ENCODE measurements at places on chromosomes 5 and 9. TPM values are rescaled to one million over a fixed set of nuclear protein-coding genes. Genes with fewer than 3 reads are reported as not detected.

PPP2CA gene
- total RNA-seq, result 121 TPM

GRCh38 chr5:74294231-74294705 lies 346.3 kb downstream of the ENC1 start:
- DNase-seq, result no peak

GRCh38 chr5:168317521-168318147 lies 26.2 kb downstream of the WWC1 start:
- peak; percentile 89 for DNase-seq

- DNase-seq, result no peak
Measured at GRCh38 chr5:156446526-156446925, 119.6 kb downstream of the SGCD start.

- peak; percentile 71 for DNase-seq
Measured at GRCh38 chr5:179377421-179378115, 32.3 kb upstream of the ADAMTS2 start.

GRCh38 chr5:36723912-36724311 lies 117.5 kb downstream of the SLC1A3 start:
- DNase-seq, result no peak

GRCh38 chr9:133880851-133881661 lies 111.1 kb downstream of the VAV2 start:
- no peak for DNase-seq

GRCh38 chr5:165029099-165029870 lies 1523.9 kb downstream of the MAT2B start:
- no peak for DNase-seq

GRCh38 chr5:141475625-141476131 lies at the start of gene PCDHGC3:
TSS of gene PCDHGC3 (plus strand) at chr5:141475966. CDS start at chr5:141476117, 151 bp downstream.
- DNase-seq, result peak; percentile 97

CRHBP gene
- 8.6 TPM for total RNA-seq

GRXCR2 gene
- total RNA-seq, result not detected

DNA sequence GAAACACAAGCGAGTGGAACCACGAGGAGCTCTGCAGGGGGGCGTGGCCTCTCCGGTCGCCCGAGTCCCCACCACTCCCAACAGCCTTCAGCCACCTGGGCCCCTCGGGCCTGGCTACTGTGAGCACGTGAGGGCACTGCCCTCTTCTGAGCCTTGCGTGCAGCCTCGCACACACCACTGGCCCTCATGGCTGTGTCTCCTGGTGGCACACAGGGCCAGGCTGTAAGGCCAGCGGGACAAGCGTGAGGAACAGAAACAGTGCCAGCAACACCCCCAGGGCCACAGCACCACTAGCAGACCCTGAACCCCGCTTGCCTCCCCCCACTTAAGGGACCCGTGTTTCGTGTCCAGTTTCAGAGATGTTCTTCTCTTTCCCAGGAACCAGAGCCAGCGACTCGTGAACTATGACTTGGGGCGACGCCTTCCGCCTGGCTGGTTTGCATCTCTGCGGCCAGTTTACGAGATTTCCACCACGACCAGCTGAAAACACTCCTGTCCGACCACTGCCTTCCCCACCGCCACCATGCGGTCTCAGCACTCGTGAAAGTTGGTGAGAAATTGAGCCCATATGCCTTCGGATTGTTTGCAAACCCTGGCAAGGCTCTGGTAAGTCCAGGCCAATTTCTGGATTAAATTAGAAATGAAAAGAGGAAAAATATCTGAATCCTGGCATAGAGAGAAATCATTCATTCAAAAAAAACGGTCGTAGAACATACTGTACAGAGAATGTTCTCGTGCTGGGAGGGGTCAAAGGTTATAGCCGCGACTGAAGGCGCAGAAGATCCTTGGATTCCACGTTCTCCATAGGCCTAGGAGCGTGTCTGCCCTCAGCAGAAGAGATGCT lies 135.6 kb downstream of the ZNF354C start:
- DNase-seq, result no peak

DNA sequence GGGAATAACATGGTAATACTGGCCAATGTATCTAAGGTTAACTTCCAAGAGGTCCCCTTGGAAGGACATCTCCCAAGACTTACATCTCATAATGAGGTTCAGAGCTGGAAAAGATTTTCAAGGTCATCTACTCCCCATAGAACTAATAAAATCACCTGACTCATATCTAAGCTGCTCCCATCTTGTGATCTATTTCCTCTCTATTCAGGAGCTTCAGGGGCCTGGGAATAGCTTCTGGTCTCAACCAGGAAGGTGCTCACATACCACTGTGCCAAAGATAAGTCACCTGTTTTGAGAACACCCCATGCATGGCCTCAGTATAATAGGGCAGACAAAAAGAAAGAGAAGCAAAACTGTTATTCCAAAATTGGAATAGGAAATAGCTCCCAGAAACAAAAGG lies 74.2 kb downstream of the OXCT1 start:
- no peak for DNase-seq

DNA sequence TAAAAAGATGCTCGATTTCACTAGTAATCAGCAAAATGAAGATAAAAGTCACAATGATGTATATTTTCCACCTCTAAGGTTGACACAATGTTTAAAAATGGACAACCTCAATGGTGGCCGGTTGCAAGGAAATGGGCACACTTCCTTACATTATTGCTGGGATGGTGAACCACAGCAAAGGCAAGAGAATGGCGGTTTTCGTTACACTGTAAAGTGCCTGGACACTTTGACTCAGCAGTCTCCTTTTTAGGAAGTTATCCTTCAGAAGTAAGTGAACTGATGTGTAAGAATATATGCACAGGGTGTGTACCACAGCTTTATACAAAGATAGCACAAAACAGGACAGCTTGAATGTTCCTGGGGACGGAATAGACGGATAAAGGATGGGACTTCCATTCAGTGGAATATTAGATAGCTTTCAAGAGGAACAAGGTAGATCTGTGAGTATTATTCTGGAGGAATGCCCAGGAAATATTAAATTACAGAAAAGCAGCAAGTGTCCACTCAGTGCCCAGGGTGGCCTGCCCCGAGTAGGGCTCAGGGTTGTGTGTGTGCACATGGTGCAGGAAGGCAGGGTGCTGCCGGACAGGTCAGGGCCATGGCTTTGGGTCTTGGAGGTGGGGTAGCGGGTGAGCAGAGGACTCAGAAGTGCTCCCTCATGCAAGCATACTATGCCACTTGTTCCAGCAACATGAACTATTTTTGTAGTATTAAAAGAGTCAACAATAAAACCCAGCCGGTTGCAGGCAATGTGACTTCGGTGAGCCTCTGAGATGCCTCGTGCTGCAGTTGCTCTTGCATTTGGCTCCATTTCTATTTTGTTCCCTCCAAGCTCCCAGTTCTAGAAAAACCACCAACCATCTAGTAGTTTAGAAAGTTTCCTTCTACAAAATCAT lies 24.5 kb downstream of the GADD45G start:
- DNase-seq, result no peak

- peak; percentile 80 for DNase-seq
Measured at GRCh38 chr5:132830436-132831094, at the start of gene SHROOM1. TSS of gene SHROOM1 (minus strand) at chr5:132830647. CDS start at chr5:132826140, 4,507 bp downstream.

GRCh38 chr5:102223542-102224477 lies 72.3 kb downstream of the SLCO4C1 start:
- no peak for DNase-seq

DNA sequence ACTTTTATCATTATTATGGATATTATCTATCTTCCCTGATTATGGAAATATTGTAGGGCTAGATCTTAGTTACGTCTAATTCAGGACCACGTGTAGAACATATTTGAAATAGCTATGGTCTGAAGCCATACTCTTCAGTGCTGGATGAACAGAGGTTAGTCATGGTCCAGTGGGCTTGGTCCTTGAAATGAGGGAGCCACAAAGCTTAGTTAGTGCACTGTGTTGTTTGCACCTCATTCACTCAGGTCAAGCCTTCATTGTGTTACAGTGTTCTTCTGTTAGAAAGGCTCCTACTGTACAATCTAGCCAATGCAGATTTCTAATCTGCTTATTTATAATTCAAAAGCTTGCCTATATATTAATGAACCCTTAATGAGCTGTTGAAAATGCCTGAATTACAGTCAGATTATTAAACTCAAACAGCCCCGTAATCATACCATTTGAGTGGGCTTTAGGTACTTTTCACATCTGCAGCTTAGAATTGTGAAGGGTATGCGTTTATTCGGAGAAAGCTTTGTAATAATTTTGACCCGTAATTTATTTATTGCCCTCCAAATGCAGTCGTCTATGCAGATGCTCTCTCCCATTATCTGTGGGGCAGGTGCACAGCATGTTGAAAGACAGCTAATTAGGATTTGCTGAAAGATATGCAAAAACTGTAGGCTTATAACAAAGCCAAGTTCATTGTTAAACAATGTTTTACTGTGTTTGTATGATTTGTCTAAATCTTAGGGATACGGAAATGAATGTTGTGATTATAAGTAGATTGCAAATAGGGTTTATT lies 164.9 kb downstream of the PBX3 start:
- DNase-seq, result no peak

RMRP gene
- 36,256 TPM for total RNA-seq

GEMIN5 gene
- total RNA-seq, result 14.8 TPM

- no peak for DNase-seq
Measured at GRCh38 chr5:124397317-124397716, 349.1 kb downstream of the ZNF608 start.

PCDHGC5 gene
- 1.4 TPM for total RNA-seq

GRCh38 chr5:17089690-17090089 lies 127.7 kb upstream of the BASP1 start:
- DNase-seq, result no peak

- no peak for DNase-seq
Measured at GRCh38 chr9:111896942-111897600, 457 bp downstream of the UGCG start.

GRCh38 chr5:156327296-156327695 lies 332 bp downstream of the SGCD start:
- no peak for DNase-seq

DNA sequence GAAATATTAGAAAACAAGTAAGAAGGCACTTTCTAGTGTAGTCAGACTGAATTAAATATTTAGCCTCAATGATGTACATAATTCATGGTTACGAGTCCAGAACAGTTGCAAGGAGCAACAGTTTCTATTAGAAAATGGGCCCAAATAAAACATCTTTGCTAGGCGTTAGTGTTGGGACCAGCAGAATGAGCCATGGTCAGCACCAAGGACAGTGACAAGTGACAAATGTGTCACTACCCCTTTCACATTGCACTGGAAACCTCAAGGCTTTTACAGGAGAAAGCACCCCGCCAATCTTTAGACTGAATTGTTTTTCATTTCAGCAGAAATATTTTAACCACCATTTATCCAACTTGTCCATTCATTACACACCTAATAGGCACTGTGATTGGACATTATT lies 301.3 kb upstream of the ADCY2 start:
- peak; percentile 37 for DNase-seq

RGS14 gene
- 28.4 TPM for total RNA-seq

DNA sequence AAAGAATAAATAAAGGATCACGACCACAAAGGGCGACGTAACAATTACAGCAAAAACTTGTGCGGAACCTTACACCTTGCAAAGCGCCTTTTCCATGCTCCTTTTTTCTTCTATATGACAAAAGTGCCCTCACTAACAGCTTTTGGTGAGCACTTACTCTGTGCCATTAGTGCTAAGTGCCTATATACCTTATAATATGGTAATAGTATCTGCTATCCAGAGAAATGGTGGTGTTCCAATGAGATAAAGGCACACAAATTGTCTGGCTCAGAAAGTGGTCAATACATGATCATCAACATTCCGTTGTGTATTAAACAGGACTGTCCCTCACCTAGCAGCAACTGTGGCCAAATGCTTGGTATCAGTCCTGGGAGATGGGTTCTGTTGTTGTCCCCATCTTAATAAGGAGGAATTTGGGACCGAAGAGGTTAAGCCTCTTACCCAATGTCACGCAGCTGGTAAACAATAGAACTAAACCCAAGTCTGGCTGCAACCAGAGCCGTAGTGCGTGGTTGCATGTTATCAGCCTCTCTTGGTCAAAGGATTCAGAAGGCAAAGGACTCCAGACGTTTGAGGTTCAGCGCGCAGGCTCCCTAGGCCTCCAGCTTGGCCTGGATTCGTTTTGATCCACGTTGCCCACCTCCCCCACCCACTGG lies 564 bp upstream of the TOR2A start:
- DNase-seq, result no peak

TAF11L5 gene
- total RNA-seq, result not detected

GRCh38 chr9:91847581-91848091 lies 102.4 kb downstream of the ROR2 start:
- no peak for DNase-seq

- no peak for DNase-seq
Measured at GRCh38 chr9:72675586-72675985, 154.2 kb downstream of the TMC1 start.

GRCh38 chr5:171444582-171444981 lies 25.1 kb downstream of the FGF18 start:
- DNase-seq, result no peak

TLR4 gene
- 33.4 TPM for total RNA-seq

DNA sequence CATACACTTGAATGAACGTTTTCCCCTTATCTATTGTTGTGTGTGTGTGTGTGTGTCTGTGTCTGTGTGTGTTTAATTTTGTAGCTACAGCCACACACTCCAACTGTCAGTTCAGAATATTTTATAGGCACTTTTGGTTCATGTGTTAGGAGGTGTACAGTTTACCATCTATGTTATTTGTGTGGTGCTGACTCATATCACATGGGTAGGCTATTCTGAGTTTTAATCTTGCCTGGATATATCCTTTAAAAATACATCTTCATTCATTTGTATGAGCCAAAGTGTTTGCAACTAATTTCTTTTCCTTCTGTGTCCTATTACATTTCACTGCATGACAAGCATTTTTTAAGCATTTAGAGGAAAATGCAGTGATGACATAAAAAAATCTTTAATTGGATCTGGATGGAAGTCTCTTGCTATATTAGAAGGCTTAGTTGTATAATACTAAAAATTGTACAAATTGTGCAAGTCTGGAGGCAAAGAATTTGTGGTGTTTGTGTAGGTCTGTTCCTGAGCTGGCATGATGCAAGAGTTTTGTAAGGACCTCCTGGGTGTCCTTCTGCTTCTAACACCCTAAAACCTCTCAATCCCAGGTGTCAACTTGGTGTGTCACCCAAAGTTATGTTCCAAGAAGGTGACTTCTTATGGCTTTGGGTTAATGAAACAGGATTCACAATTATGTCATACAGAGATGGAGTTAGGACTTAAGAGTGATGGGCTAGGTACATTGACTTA lies 52.4 kb upstream of the HMHB1 start:
- no peak for DNase-seq
